NCI-H187 treated with DMSO at 0.1 percent for 48 hours (cell line): ENCODE measurements at places on chromosomes 3 and 15.

- DNase-seq: no peak
Measured at GRCh38 chr3:17307482-17307881, 422.7 kb downstream of the PLCL2 start.

DNA sequence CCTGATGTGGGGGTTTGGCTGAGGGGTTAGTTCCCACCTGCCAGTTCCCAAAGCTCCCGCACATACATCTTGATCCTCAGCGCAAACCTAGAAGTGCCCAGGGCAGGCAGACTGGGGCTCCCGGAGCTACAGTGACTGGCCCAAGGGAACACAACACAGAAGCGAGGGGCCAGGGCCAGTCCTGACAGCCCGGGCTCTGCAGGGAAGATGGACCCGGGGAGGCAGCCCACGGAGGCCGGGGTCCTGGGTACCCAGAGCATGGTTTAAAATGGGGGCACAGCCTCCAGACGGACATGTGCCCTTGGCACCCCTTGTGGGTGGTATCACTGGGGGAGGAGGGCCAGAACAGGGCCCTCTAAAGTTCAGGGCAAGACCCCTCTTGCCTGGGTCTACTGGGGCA, 5.1 kb downstream of the CPN2 start:
- DNase-seq: no peak

DNA sequence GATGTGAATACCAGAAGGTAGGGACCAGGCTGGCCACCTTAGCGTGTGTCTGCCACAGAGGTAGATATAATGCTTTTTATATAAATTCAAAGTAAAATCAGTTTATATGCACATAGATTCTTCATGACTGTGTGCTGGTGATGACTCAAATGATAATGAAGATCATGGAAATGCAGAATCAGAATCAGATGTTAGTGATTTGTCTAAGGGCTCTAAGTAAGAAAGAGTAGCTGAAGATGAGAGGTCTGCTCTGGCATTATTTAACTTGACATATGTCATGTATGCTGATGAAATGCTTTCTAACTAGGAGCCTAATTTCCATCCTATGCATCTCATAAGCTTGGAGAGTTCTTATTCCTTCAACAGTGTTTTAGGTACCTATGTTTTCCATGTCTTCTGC, 50.3 kb upstream of the DPH6 start:
- no peak for DNase-seq

GRCh38 chr15:26806151-26806550, 33.3 kb upstream of the GABRB3 start:
- no peak for DNase-seq

- no peak for DNase-seq
Measured at GRCh38 chr15:27077790-27078189, 106.8 kb downstream of the GABRG3 start.

DNA sequence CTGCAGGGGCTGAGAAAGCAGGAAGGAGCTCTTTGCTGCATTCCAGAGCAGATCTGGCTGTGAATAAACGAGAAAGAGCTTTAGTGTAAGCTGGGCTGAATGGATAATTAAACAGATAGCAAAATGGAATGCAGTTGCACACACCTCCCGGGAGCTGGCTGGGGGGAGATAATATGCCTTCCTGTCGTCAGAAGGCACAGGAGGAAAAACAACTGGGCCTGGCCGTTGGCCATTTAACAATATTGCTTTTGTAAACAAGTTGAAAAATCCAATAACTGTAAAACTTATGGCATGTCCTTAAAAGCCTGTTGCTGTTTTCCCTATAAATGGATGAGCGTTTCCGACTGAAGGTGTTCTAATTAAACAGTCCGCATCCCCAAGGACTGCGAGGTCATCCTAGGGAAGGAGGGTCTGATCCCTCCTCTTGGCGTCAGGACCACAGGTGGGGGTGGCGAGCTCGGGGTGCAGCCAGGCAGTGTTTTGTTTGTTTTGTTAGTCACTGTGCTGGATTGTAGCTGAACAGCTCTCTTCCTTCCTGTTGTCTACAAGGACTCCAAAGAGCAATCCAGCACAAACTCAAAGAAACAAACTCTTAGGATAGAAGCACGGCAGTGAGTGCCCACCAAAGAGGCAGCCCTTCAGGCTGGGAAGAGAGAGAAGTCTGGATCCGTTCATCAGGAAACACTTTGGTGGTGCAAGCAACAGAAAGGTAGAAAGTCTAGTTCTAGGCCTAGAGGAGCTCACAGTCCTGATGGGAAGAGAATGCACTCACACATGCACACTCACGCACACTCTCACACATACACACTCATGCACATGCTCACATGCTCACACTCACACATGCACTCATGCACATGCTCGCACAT, 133.4 kb upstream of the SMAD3 start:
- no peak for DNase-seq

DNA sequence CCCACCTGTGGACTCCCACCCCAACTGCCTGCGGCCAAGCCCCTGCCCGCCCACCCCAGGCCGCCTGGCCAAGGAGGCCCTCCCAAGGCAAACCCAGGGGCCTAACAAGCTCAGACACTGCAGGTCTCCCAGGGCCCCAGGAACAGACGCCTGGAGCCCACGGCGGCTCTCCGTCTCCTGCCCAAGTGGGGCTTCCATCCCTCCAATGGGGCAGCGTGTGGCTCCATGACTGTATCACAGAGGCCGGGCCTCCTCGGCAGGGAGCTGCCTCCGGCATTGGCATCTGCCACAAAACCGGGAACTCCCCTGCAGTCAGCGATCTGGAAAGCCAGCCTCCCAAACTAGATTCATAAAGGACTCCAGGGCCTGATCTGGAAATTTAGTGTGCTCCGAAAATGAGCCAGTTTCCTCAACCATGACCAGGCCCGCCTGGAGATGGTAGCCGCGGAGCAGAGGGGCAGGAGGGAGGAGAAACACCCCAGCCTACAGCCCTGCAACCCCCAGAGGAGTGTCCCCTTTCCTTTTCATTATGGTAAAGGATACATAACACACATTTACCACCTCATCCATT, 148.3 kb upstream of the IQSEC1 start:
- no peak for DNase-seq

- DNase-seq: no peak
Measured at GRCh38 chr3:177578488-177578887, 381.2 kb upstream of the TBL1XR1 start.

DNA sequence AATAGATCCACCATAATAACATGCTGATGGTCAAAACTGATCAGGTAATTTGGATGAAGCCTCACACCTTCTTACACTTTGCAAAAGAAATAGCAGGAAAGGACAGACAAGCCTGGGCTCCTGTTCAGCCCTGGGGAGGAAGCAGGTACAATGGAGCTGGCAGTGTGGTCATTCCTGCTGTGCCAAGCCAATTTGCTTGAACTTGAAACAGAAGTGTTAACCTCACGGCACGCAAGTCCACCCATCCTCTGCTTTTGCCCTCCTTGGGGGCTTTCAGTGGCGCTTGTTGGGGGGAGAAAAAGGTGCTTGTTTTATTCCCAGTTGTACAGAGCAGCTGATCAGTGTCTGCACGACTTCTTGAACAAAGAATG, 36.8 kb upstream of the RFTN1 start:
- DNase-seq: no peak

DNA sequence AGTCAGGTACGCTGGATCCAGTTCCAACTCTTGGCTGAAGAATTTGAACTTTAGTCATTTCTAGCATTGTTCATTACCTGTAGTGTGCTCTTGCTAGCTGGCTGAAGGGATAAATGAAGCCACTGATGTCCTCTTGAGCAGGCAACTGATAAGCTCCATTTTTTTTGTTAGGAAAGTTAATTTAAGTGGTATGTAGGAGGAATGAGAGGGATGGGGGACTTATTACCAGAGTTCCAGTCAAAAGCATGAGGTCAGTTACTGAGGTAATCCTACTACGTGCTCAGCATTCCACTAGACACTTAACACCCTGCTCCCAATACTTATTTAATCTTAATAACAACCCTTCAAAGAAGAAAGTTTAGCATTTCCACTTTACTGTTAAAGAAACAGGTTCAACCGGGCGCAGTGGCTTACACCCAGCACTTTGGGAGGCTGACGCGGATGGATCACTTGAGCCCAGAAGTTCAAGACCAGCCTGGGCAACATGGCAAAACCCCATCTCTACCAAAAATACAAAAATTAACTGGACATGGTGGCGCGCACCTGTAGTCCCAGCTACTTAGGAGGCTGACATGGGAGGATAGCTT, 2.0 kb upstream of the RASA2 start:
- no peak for DNase-seq

DNA sequence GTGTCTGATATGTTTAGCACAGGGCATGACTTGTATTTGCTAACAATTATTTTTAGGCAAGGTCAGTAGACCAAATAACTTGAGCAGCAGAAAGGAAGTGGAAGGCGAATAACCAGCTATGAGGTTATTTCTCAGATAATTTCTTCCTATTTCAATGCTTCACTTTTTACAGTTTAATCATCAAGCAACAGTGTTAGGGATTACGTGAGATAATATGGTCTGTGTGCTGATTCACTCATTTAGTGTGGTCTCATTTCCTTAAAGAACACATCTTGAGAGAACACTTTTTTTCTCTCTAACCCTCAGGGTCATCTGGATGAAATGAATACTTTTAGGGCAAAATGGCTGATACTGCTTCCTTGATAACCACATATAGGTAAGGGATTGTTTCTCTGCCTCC, 126.0 kb upstream of the CCNL1 start:
- no peak for DNase-seq

GRCh38 chr3:50612970-50613846, 1.6 kb upstream of the CISH start:
- no peak for DNase-seq

DNA sequence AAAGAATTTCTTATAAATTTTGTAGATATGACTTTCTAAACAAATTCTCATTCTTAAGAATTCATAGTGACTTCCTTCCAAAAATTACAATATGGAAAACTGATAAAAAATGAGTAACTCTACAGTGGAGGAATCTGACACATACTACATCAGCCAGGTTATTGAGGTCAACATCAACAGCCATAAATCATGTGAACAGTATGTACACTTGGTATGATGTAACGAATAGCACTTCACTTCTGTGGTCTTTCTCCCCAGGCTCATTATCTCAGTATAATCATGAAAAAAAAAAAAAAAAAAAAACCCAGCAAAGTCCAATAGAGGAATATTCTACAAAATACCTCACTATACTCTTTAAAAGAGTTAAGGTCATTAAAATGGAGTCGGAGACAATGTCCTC, 111.2 kb upstream of the SUCLG2 start:
- no peak for DNase-seq

- no peak for DNase-seq
Measured at GRCh38 chr3:11671648-11672100, 28.0 kb upstream of the VGLL4 start.

DNA sequence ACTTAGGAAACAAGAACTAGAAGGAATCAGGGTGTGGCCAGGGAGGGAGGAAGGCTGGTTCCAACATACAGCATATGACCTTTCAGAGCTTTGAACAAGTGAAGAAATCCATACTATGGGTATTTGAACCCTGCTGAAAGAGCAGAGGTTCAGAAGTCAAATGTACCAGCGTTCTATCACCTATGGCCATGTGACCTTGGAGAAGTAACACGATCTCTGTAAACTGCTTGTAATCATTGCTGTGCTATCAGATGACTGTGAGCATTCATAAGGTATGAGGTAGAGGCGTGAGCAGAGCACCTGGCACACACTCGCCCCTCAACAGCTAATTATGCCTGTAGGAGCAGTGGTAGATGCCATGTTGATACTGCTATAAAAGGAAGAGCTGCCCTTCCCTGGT, 55.2 kb downstream of the KLHL6 start:
- no peak for DNase-seq

GRCh38 chr15:52303093-52303772, 7.6 kb upstream of the MYO5C start:
- no peak for DNase-seq
